ENCODE measurements at places on chromosomes 4 and X. TPM values are rescaled to one million over a fixed set of nuclear protein-coding genes. Genes with fewer than 3 reads are reported as not detected.

F8A2 gene
- total RNA-seq: not detected

FSTL5 gene
- total RNA-seq: not detected

GIMD1 gene
- not detected for total RNA-seq

MAGEA10 gene
- total RNA-seq: not detected

- no peak for DNase-seq
Observed at GRCh38 chr4:173500841-173501591, 29.0 kb downstream of the HAND2 start.

DNA sequence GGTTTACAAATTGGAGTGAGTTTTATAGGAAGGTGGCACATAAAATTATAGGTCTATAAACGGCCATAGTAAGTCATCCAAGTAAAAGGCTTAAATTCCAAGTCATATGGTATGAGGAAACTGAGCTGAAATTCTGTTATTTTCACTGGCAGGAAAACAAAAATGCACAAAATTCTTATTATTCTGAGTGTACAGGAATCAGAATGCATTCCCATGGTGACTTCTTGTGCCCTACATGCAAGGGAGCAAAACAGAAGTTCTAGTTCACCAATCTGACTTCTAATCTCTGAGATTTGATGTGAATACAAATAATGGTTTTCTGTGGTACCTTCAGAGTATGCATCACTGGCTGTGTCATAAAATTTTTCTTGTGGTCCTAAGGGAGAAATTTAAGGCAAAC lies 102.9 kb downstream of the CLCN4 start:
- peak; percentile 78 for DNase-seq

GRCh38 chrX:9873360-9873759 lies 87.1 kb downstream of the SHROOM2 start:
- DNase-seq: no peak

GRCh38 chr4:113435893-113436292 lies 325.6 kb downstream of the CAMK2D start:
- DNase-seq: peak; percentile 94

DNA sequence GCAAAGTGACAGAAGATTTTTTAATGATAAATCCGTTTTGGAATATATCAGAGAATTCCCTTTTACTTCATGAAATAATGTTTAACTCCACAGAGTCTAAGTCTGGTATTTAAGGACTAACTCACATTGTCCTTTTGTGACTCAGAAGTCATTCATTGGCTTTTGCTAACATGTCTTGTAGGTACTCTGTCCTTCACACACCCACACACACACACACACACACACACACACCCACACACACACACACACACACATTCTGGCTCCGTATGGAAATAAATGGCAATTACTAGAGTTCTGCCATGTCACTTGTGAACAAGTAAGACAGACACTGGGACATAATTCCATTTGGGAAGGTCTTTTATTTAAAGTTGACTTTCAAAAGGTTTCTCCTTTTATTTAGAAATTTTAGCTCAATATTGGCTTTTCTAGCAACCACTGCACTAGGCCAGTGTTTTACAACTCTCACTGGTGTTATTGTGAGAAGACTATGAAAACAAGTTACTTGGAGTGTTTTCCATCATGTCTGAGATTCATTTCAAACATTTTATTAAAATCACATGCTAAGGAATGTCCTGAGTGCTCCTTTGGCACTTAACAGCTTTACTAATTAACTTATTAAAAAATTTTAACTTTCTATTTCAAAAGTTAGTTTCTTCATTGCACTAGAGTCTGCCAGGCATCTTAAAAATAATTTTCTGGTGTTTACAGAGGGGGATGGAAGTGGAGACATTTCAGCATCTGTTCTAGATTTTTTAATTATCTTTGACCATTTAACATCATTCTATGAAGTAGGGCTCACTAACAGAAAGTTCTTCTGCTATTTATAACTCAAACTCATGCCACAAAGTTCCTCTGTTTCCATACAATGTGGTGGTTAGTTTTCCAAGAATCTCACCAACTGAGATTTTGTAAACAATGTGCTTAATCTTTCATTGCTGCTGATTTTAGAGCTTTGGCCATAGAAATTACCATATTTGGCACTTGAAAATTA lies 240.3 kb upstream of the GPC4 start:
- peak; percentile 12 for DNase-seq

DNA sequence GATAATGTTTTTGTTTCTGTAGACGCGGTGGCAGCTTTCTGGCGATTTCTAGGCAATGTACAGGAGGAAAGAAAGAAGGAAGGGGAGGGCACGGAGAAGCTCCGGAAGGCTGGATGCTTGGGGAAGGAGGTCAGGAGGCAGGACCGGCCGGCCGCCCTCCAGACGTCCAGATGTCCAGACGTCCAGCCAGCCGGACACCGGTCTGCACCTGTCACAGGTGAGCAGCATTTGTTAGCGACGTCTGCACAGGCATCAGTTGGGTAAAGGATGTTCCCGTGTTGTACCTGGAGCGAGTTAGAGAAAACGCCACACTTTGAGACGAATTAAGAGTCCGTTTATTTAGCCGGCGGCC lies 90.0 kb upstream of the PPP2R3B start:
- no peak for DNase-seq

All from fibroblast of the aortic adventitia (primary cell).